Hematopoietic multipotent progenitor cell treated with erythropoietin and hydrocortisone succinate and interleukin-3 and kit ligand, for 4 days (in vitro differentiated cells): ENCODE measurements at places on chromosomes 4 and X.

DNA sequence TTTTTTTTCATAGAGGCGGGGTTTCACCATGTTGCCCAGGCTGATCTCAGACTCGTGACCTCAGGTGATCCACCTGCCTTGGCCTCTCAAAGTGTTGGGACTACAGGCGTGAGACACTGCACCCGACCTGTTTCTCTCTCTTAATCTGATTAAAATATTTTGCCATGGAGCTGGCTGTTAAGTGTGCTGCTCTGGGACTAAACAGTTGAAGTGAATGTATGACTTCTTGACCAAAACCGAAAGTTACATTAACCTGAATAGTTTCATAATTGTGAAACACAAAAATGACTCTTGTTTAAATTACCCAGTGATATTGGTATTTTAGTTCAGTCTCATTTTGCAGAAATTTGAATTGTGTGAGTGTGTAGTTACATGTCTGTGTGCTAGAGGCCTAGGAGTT, 2548.6 kb downstream of the PCDH7 start:
- DNase-seq, result no peak

- no peak for DNase-seq
Observed at GRCh38 chr4:104486716-104487504, 7.8 kb downstream of the CXXC4 start.

- no peak for DNase-seq
Observed at GRCh38 chr4:141026900-141027299, 106.4 kb downstream of the RNF150 start.

DNA sequence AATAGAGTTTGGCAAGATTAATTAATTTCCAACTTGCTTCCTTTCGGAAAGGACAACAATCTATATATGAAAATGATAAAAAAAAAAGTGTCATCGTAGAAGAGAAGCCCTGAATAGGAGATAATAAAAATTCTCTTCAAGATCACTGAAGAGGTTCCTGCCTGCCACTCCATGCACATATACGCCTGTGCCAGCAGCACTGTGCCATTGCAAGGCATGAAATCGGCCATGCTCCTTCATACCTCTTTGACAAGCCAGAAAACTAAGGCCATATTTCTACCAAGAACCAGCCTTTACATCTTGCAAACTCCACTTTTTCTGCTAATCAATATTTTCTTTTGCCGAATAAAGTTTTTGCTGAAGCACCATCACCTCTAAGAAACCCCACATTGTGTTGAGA, 365.5 kb downstream of the CXXC4 start:
- no peak for DNase-seq

- peak; percentile 25 for DNase-seq
Observed at GRCh38 chr4:70713453-70714078, 8.2 kb upstream of the RUFY3 start.

DNA sequence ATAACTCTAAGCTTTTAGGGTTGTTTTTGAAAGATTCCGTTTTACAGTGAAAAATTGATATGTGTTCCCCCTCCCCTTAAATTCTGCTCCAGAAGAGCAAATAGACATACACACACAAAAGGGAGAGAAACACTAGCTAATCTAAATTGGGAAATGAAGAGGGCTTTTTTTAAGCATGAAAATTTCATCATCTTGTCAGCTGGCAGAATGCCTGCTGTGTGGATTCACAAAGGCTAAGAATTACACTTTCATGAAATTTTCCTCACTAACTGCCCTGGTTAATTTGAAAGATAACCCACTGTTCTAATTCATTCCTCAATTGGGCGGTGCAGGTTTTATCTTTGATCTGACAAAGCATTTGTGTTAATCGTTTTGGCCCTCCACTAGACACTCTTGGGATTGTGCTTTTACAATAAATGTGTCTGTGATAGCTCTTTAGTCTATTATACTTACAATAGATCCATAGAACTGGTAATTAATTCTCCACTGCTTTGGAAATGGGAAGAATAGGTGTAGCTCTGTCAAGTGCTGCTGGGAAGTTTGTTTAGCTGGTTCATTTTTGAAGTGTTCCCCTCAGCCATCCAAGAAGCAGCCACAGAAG, 152.9 kb downstream of the POLA1 start:
- DNase-seq, result no peak

GRCh38 chr4:10021653-10022023, 341 bp upstream of the SLC2A9 start:
- no peak for DNase-seq

- no peak for DNase-seq
Observed at GRCh38 chr4:40453912-40454311, 118.8 kb downstream of the CHRNA9 start.

GRCh38 chr4:24040811-24041210, 151.0 kb upstream of the PPARGC1A start:
- no peak for DNase-seq

- DNase-seq, result peak; percentile 82
Observed at GRCh38 chr4:77433418-77433733, 172.2 kb upstream of the CXCL13 start.

- DNase-seq, result peak; percentile 66
Observed at GRCh38 chr4:2416564-2417225, 1.8 kb downstream of the ZFYVE28 start.
